ENCODE measurements at places on chromosomes 4 and X.

GRCh38 chrX:153928846-153929245 lies 2.8 kb upstream of the ARHGAP4 start:
- DNase-seq: no peak

- DNase-seq: no peak
These were observed 27.3 kb downstream of the CT45A1 start for GRCh38 chrX:135740681-135741149.

DNA sequence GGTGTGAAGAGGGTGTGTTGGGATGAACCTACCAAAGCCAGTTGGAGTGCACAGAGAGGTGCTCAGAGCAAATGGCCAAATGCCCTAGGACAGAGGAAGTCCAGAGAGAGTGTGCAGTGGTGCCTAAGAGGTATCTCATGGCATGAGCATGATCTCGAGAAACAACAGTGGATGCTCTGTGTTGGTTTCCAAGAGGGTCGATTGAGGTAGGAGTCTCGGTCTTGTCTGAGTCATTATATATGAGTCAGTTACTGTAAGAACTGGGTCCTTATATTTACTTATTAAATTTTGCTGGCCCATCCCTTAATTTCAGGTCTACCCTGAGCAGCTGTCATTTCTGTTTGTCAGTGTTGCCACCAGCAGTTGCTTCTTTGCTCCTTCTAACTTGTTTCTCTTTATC lies 86.6 kb upstream of the TMEM150C start:
- no peak for DNase-seq

DNA sequence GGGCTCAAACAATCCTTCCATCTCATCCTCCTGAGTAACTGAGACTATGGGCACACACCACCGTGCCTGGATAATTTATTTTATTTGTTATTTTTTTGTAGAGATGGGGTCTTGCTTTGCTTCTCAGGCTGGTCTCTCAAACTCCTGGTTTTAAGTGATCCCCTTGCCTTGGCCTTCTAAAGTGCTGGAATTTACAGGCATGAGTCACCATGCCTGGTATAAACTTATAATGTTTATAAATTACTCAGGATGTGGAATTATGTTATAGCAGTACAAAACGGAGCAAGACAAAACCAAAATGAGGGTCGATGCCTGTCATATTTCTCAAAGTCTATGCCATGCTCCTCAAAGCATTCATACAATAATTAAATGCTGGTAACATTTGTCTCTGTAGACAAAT lies 29.8 kb upstream of the TEX13C start:
- DNase-seq: no peak

GRCh38 chr4:38190717-38191178 lies 230.6 kb downstream of the PTTG2 start:
- no peak for DNase-seq

DNA sequence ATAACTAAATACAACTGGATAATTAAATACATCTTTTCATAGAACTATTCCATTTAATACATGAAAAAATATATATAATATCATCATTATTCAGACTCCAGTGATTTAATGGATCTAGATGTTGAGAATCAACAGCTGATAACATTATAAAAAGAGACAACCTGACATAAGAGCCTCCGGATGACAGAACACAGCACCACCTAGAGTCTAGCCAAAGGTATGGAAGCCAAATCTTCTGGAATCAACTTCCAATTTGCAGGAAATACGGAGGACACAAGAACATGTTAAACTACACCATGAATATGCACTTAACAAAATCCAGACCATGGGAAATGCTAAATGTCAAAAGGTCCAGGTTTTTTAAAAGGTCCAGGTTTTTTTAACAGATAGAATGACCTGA lies 55.0 kb downstream of the LRBA start:
- DNase-seq: no peak

- no peak for DNase-seq
These were observed 19.9 kb downstream of the PHKA2 start for GRCh38 chrX:18964026-18964425.
